ENCODE measurements at places on chromosomes 11 and 22.
A peak's percentile ranks its signal among the peaks of the same experiment; 100 is the strongest.

- no peak for DNase-seq
- H3K4me3 ChIP-seq = no peak overlapping the region
- H3K27ac ChIP-seq = no peak overlapping the region
- H3K4me1 ChIP-seq = no peaks in the 10 kb centered on the region
These were observed 101.6 kb downstream of the CHST1 start for GRCh38 chr11:45563810-45564209.

GRCh38 chr22:38709306-38709705, 3.6 kb downstream of the GTPBP1 start:
- peaks cover 4% of the 10 kb centered on the region for H3K4me1 ChIP-seq
- no peak overlapping the region for H3K27ac ChIP-seq
- H3K36me3 ChIP-seq = no peaks in the 10 kb centered on the region
- no peak overlapping the region for H3K4me3 ChIP-seq
- no peak for DNase-seq
- no peaks in the 10 kb centered on the region for H3K27me3 ChIP-seq

GRCh38 chr22:22556995-22557925, 1.8 kb downstream of the PRAME start:
- no peak for DNase-seq
- no peaks in the 10 kb centered on the region for H3K27me3 ChIP-seq
- H3K4me1 ChIP-seq = no peaks in the 10 kb centered on the region
- no peak overlapping the region for H3K27ac ChIP-seq

GRCh38 chr11:120028897-120029258, 109.0 kb downstream of the TRIM29 start:
- no peaks in the 10 kb centered on the region for H3K27me3 ChIP-seq
- DNase-seq = no peak
- no peak overlapping the region for H3K4me3 ChIP-seq

GRCh38 chr11:36478700-36479329, 31.3 kb downstream of the TRAF6 start:
- no peaks in the 10 kb centered on the region for H3K27me3 ChIP-seq
- DNase-seq = no peak
- H3K36me3 ChIP-seq = no peaks in the 10 kb centered on the region

DNA sequence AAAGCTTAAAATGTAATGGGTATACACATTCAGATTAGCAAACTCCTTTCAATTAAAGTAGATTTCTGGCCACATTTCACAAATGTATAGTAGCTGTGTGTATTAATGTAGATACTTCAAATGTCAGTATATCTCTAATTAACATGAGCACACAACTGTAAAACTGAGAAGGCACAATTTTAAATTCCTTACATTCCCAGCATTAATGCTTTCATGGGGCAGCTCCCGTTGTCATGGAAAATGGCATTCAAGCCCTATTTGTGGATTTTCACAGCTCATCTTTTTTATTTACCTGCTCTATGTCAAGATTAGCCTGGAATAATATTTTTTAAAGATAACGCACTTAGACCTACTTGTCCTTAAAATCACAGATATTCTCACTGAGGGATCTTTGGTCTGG, 113.6 kb upstream of the SOX6 start:
- H3K4me1 ChIP-seq = no peaks in the 10 kb centered on the region
- no peaks in the 10 kb centered on the region for H3K27me3 ChIP-seq
- H3K4me3 ChIP-seq = no peak overlapping the region
- H3K27ac ChIP-seq = no peak overlapping the region

DNA sequence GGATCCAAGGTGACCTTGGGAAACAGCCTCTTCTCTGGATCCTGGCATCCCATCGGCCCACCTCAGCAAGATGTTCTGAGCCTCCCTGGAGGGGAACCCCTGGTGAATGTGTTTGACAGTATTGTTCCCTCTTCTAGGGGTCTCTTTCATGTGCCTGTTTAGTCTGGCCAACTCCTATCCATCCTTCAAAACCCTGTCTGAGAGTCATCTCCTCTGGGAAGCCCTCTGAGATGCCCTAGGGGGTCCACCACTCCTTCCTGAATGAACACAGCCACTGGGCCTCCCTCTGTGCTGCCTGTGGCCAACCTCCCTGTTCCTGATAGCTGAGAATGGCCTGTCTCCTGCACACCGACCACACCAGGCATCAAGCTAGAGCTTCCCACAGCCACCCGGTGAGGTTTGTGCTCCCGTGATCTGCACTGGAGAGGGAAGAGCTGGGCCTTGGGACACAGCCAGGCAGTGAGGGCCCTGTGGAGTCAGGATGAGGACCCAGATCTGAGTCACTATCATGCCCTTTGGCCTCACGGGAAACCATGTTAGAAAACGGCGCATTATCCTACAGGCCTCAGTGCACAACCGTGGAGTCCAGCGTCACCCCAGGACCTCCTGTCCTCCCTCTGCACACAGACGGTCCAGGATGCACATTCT, 8.8 kb downstream of the WNT7B start:
- no peaks in the 10 kb centered on the region for H3K36me3 ChIP-seq
- DNase-seq = no peak
- peaks cover 14% of the 10 kb centered on the region for H3K4me1 ChIP-seq
- no peak overlapping the region for H3K4me3 ChIP-seq
- peaks cover 73% of the 10 kb centered on the region for H3K27me3 ChIP-seq

GRCh38 chr22:34096770-34097169, 176.5 kb upstream of the LARGE1 start:
- H3K27ac ChIP-seq = no peak overlapping the region
- H3K4me3 ChIP-seq = no peak overlapping the region
- H3K27me3 ChIP-seq = no peaks in the 10 kb centered on the region
- no peaks in the 10 kb centered on the region for H3K36me3 ChIP-seq
- DNase-seq = no peak
- no peaks in the 10 kb centered on the region for H3K4me1 ChIP-seq

DNA sequence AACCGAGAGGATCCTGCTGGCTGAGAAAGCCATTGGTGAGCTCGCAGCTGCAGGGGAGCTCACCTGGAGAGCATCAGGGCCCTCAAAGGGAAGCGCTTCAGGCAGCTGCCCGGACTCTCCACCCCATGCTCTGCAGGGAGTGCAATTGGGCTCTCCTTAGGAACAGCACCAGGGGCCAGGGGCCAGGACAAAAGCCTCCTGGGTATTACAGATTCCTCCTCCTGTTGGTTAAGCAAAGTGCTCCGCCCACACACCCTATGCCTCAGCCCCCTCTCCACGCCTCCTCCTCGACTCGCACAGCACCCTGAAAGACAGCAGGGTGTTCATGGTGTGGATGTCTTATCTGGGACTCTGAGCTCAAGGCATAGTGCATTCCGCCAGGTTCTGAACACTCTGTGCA, 139.9 kb downstream of the SHANK2 start:
- no peak for DNase-seq
- H3K4me3 ChIP-seq = no peak overlapping the region
- no peak overlapping the region for H3K27ac ChIP-seq
- H3K36me3 ChIP-seq = no peaks in the 10 kb centered on the region
- H3K27me3 ChIP-seq = no peaks in the 10 kb centered on the region

GRCh38 chr11:80726236-80726635, 1285.4 kb upstream of the TENM4 start:
- H3K4me3 ChIP-seq = no peak overlapping the region
- H3K27ac ChIP-seq = no peak overlapping the region
- H3K4me1 ChIP-seq = no peaks in the 10 kb centered on the region
- H3K36me3 ChIP-seq = no peaks in the 10 kb centered on the region
- no peaks in the 10 kb centered on the region for H3K27me3 ChIP-seq

- no peaks in the 10 kb centered on the region for H3K4me1 ChIP-seq
- no peak overlapping the region for H3K4me3 ChIP-seq
- no peak for DNase-seq
- H3K27ac ChIP-seq = no peak overlapping the region
- peaks cover 43% of the 10 kb centered on the region for H3K27me3 ChIP-seq
- H3K36me3 ChIP-seq = no peaks in the 10 kb centered on the region
These were observed 199.4 kb upstream of the SEZ6L start for GRCh38 chr22:25969901-25970300.

DNA sequence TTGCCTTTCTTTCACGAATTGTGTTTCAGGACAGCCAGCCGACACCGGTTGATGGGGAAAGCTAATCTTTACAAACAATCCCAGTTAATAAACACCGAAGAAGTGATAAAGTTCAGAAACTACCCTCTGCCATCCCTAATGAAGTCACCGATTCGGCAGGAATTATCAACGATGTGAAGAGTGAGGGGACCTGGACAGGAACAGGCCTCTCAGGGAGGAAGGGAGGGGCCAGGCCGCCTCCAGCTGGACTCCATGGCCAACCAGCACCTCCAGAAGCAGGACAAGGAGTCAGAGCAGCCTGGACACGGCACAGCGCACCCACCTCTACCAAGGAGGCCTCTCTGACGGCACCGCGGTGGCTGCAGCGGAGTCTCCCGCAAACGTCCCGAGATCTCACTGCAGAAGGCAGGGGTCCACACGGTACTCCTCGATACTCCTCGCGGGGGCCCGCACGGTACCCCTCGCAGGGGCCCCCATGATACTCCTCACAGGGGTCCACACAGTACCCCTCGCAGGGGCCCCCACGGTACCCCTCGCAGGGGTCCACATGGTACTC, 3.9 kb downstream of the TOLLIP start:
- no peak overlapping the region for H3K27ac ChIP-seq
- H3K36me3 ChIP-seq = no peaks in the 10 kb centered on the region
- no peak for DNase-seq

DNA sequence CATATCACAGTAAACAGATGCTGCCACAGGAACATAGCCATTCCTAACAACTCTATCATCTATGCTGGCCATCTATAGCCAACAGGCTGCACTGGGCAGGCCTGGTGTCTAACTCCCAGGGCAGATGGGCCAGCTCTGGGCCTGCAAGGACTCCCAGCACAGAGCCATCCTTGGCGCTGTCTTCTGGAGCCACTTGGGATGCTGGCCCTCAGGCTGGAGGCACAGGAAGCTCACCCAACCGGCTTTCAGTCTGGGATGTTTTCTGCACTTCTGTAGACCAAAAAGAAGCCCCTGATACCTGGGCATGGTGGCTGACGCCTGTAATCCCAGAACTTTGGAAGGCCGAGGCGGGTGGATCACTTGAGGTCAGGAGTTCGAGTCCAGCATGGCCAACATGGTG, 40.8 kb upstream of the WNT11 start:
- H3K27me3 ChIP-seq = no peaks in the 10 kb centered on the region
- no peak overlapping the region for H3K27ac ChIP-seq
- H3K4me1 ChIP-seq = no peaks in the 10 kb centered on the region
- no peak overlapping the region for H3K4me3 ChIP-seq
- no peaks in the 10 kb centered on the region for H3K36me3 ChIP-seq

- H3K27me3 ChIP-seq = no peaks in the 10 kb centered on the region
- H3K4me1 ChIP-seq = no peaks in the 10 kb centered on the region
- no peak overlapping the region for H3K27ac ChIP-seq
- H3K36me3 ChIP-seq = no peaks in the 10 kb centered on the region
- H3K4me3 ChIP-seq = no peak overlapping the region
These were observed 56.7 kb downstream of the APIP start for GRCh38 chr11:34859496-34859895.

GRCh38 chr22:29206372-29207242, 911 bp downstream of the EMID1 start:
- H3K4me1 ChIP-seq = no peaks in the 10 kb centered on the region
- H3K4me3 ChIP-seq = peak overlapping the region; percentile 87
- no peaks in the 10 kb centered on the region for H3K36me3 ChIP-seq
- no peak for DNase-seq
- no peaks in the 10 kb centered on the region for H3K27me3 ChIP-seq

GRCh38 chr22:27124351-27124966, 467.1 kb downstream of the MIAT start:
- no peak overlapping the region for H3K27ac ChIP-seq
- no peak for DNase-seq

DNA sequence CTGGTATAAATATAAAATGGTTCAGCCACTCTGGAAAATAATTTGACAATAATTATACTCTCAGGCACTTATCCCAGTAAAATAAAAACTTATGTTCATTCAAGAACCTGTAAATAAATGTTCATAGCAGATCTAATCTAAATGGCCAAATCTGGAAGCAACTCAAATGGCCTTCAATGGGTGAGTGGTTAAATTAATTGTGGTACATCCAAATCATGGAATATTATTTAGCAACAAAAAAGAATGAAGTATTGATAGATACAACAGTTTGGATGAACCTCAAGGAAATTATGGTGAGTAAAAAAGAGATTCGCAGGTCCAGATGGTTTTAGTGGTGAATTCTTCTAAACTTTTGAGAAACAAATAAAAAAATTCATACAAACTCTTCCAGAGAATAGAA, 287.0 kb upstream of the ZC3H12C start:
- no peak for DNase-seq
- no peaks in the 10 kb centered on the region for H3K27me3 ChIP-seq
- no peaks in the 10 kb centered on the region for H3K36me3 ChIP-seq
- H3K4me3 ChIP-seq = no peak overlapping the region

GRCh38 chr11:92644595-92645445, 324.6 kb upstream of the MTNR1B start:
- no peak overlapping the region for H3K4me3 ChIP-seq
- no peaks in the 10 kb centered on the region for H3K27me3 ChIP-seq
- H3K36me3 ChIP-seq = no peaks in the 10 kb centered on the region
- no peak for DNase-seq
- H3K4me1 ChIP-seq = no peaks in the 10 kb centered on the region
- H3K27ac ChIP-seq = no peak overlapping the region

- H3K27me3 ChIP-seq = no peaks in the 10 kb centered on the region
- no peak overlapping the region for H3K4me3 ChIP-seq
- DNase-seq = no peak
These were observed 313.1 kb downstream of the C11orf87 start for GRCh38 chr11:109735128-109735527.

DNA sequence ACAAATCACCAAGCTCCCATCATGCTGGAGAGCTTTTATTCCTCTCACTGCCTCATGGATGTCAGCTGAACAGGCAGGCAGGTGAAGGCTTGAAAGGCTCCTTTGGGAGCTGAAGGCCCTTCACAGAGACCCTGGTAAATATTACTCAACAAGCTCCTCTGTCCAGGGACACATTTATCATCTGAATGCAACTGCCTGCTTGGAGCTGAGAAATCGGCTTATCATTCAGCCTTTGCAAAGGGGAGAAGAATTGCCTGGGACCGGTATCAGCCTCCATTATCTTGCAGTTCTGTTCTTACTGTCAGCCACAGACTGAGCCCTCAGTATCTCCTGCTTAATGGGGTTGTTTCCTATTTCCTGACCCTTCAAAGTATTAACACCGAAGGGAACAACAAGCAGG, 113.8 kb upstream of the PITPNB start:
- no peaks in the 10 kb centered on the region for H3K27me3 ChIP-seq
- no peak for DNase-seq
- no peak overlapping the region for H3K4me3 ChIP-seq
- H3K27ac ChIP-seq = no peak overlapping the region

DNA sequence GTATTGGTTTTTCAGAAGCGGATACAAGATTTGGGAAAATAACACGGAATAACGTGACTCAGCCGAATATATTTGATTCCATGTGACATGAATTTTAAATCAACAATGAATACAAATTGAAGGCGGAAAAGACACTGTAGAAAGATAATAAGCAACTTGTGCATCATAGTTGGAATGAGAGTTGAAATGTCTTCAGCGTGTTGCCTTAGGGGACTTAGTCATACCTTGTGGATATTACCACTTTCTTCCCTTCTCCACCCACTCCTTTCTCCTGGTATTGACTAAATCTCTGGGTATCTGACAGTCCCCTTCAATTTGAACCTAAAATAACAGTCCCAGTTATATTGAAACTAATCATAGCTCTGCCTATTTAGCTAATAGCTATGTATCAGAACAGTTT, 2373.1 kb upstream of the RAG2 start:
- no peaks in the 10 kb centered on the region for H3K4me1 ChIP-seq
- H3K4me3 ChIP-seq = no peak overlapping the region
- no peaks in the 10 kb centered on the region for H3K36me3 ChIP-seq
- DNase-seq = no peak
- no peaks in the 10 kb centered on the region for H3K27me3 ChIP-seq
- H3K27ac ChIP-seq = no peak overlapping the region
